ENCODE measurements at places on chromosomes 2 and 18.
A peak's percentile ranks its signal among the peaks of the same experiment; 100 is the strongest.

DNA sequence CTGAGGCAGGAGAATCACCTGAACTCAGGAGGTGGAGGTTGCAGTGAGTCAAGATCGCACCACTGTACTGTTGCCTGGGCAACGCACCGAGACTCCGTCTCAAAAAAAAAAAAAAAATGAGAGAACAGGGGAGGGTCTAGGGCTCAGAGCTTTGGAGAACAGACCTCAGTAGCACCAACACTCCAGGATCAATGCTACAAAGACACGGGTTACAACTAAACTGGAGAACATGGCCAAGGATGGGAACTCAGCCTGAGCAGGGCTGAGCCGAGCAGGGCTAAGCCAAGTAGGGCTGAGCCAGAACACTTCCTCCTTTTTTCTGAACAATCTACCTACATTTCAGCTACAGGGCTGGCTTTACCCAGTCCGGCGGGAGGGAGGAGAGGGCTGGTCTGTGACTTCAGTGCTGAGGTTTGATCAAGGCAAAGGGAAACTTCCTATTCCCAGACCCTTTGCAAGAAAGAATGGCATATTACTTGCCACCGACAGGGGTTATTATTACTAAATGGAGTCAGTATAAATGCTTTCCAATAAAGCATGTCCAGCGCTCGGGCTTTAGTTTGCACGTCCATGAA is 2.9 kb upstream of the CASP8 start:
- peak; percentile 63 for DNase-seq

DNA sequence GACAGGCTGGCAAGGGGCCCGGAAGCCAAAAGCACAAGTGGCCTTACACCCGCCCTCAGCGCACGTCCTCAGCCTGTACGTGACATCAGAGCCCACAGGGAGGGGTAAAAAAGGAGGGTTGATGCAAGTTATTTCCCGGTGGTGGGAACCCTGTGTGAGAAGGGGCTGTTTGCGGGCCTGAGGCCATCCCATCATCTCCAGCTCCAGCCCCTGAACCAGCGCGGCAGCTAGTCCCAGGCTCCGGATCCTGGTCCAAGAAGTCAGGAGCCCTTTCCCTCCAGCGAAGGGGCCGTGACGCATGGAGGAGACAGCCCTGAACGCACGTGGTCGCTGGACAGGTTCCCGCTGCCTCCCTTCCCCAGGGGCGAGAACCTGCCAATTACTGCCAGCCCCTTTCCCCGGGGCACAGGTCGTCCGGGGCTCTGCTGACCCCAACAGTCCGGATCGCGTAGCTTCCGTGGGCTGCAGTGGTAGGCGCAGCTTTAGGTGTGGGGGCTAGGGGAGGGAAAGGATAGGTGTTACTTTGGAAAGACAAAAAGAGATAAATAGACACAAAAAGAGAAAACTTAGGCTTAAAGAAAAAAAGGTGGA is 1.3 kb upstream of the LRP2 start:
- DNase-seq, result peak; percentile 77

GRCh38 chr2:220370764-220371163 is 743.3 kb downstream of the SLC4A3 start:
- DNase-seq, result no peak

GRCh38 chr2:72770879-72771461 is 54.9 kb downstream of the EXOC6B start:
- DNase-seq, result peak; percentile 74

DNA sequence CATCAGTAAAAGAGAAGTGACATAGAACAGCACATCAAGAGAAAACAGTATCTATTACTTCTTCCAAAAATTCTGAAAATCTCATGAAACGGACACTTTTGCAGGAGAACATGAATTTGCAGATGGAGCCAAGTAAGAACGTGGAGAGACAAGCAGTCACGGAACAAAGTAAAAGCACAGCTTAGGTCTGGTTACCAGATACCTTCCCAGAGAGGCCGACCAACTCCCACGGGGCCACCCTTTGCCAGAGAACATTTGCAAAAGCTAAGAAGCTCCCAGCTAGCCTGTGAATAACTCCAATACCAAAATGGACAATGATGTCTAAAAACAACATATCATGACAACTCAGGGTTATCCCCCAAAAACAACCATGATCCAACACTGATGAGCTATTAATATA is 38.9 kb downstream of the THAP4 start:
- no peak for DNase-seq

DNA sequence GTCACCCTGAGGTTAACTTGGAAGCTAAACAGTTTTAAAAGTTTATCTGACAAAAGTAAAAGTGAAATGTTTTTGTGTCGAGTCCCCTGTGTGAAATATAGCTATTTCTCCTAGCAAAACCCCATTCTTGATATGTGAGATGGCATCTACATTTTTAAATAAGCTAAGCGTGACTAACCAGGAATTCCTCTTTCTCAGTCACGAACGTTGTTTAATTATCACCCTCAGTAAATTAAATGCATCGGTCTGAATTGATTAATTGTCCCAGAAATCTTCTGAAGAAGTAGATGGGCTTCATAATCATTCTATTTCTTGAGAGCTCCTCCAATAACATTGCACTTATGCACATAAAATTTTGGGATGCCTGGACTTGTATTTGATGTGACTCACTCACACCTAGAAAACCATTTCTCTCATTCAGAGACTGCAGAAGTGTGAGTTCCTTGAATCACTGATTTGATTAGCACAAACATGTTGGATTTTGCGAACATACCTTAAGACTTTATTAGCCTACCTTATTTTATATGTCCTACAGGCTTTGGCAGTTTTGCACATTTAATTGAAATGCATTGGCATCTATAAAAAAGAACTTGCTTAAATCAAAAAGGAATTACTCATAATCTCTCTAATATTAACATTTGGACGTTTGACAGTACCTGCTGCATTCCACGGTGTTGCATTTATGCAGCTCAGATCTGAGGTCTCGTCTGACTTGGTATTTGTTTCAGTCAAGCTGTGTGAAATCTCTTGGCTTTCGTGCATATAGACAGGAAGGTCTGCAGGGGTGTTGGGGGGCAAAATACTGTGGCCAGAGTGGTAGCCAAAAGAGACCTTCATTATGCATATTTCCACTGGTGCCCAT is 475.2 kb downstream of the EPHA4 start:
- no peak for DNase-seq

DNA sequence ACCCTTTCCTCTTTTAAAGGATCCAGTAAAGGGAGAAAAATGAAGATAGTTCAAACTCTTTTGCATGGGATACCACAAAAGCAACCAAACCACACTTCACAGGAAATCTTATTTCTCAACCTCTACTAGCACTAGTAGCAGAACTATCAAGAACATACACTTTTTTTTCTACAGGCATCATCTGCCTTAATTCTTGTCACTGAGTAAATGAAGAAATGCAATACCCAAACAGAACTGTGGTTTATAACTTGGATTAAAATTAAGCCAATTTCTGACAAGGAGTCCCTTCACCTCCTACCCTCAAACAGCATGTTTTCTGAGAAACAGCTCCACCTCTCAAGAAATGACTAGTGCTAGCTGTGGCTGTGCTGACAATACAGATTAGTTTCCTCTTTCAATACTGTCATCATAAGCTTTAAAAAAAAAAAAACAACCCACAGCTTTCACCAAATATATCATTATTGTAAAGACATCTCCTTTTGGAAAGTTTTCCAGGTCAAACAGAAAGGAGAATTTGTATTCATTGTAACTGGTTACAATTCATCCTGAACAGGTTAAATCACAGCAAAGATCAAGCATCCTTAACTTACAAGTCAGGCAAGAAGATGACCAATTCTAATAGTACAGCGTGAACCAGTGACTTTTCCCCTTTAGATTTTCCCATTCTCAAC is 44.4 kb downstream of the PTPN2 start:
- DNase-seq, result no peak
